ENCODE measurements at places on chromosomes 12 and 14.

GRCh38 chr14:61561104-61561503 is 134.2 kb upstream of the HIF1A start:
- peaks cover 48% of the 10 kb centered on the region for H3K4me1 ChIP-seq
- H3K27me3 ChIP-seq, result no peaks in the 10 kb centered on the region
- DNase-seq, result no peak

GRCh38 chr14:43692706-43693105 is 814.4 kb downstream of the FSCB start:
- H3K36me3 ChIP-seq, result no peaks in the 10 kb centered on the region
- no peaks in the 10 kb centered on the region for H3K27me3 ChIP-seq
- peak; percentile 3 for DNase-seq
- H3K4me3 ChIP-seq, result no peak overlapping the region
- H3K27ac ChIP-seq, result no peak overlapping the region

DNA sequence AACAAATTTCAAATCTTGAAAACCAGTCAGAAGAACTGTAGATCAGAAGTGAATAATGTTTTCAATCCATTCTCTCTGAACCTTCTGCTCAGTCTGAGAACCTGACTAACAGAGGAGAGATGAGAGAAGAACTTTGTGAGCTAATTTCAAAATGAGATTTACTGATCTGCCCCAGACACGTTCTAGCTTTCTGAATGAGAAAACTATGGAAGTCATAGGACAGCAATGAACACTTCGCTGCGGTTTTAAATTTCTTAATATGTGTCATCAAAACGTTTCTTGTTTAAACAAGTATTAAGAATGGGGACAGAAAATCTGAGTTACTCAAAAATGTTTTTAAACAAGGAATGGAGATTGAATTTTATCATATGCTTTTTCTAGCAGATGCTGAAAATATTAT is 66.6 kb upstream of the FAR2 start:
- H3K27me3 ChIP-seq, result no peaks in the 10 kb centered on the region
- H3K36me3 ChIP-seq, result no peaks in the 10 kb centered on the region
- DNase-seq, result no peak
- no peak overlapping the region for H3K4me3 ChIP-seq
- no peaks in the 10 kb centered on the region for H3K4me1 ChIP-seq

DNA sequence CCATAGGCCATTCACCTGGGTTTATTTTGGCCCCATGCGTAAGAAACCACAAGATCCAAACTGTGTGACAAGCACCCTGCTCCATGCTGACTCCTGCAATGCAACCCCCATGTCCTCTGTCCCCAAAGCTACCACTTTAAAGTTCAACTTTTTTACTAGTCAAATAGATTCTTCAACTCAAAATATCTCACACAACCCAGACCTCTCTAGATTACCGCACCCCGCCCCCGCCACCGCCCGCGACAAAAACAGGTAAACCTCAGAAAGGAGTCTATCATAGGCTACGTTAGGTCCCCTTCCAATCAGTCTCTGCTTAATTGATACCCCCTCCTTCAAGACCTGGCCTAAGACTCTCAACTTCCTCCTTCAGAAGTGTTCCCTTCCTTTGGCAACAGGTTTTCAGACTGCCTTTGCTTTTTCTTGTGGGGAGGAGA is 2.2 kb downstream of the ZFP36L1 start:
- peak overlapping the region; percentile 100 for H3K4me3 ChIP-seq
- peak; percentile 44 for DNase-seq
- peaks cover 54% of the 10 kb centered on the region for H3K36me3 ChIP-seq
- peak overlapping the region; percentile 100 for H3K27ac ChIP-seq
- H3K27me3 ChIP-seq, result no peaks in the 10 kb centered on the region
- H3K4me1 ChIP-seq, result peaks cover 33% of the 10 kb centered on the region

GRCh38 chr12:129830796-129831195 is 73.0 kb downstream of the TMEM132D start:
- H3K36me3 ChIP-seq, result no peaks in the 10 kb centered on the region
- H3K4me1 ChIP-seq, result no peaks in the 10 kb centered on the region
- H3K27ac ChIP-seq, result no peak overlapping the region
- H3K27me3 ChIP-seq, result peaks cover 3% of the 10 kb centered on the region
- DNase-seq, result peak; percentile 6

- H3K36me3 ChIP-seq, result no peaks in the 10 kb centered on the region
- H3K4me3 ChIP-seq, result no peak overlapping the region
- H3K27ac ChIP-seq, result no peak overlapping the region
- H3K4me1 ChIP-seq, result no peaks in the 10 kb centered on the region
Observed at GRCh38 chr12:128258866-128259555, 8.0 kb upstream of the TMEM132C start.

GRCh38 chr14:30681752-30682355 is 59.7 kb downstream of the SCFD1 start:
- no peak overlapping the region for H3K4me3 ChIP-seq
- H3K27ac ChIP-seq, result no peak overlapping the region
- H3K4me1 ChIP-seq, result no peaks in the 10 kb centered on the region
- DNase-seq, result no peak
- peaks cover 18% of the 10 kb centered on the region for H3K36me3 ChIP-seq
- H3K27me3 ChIP-seq, result no peaks in the 10 kb centered on the region

DNA sequence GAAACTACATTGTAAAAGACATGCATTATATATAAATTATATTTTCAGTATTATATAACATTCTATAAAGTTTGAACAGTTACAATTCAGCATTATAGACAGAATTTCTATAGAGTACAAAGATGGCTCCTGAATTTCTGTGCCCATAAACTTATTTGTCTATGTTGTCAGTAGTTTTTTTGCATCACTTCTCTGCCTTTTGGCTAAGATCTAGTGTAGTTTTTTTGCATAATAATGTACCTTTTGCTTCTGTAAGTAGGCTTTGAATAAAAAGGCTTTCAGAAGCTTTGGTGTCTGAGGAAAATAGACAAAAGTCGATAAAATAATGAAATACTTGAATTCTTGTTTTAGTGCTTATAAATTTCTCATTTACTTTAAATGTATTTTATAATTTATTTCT is 11.1 kb downstream of the DNAL1 start:
- peaks cover 10% of the 10 kb centered on the region for H3K36me3 ChIP-seq
- H3K4me3 ChIP-seq, result no peak overlapping the region
- no peak for DNase-seq
- no peak overlapping the region for H3K27ac ChIP-seq

DNA sequence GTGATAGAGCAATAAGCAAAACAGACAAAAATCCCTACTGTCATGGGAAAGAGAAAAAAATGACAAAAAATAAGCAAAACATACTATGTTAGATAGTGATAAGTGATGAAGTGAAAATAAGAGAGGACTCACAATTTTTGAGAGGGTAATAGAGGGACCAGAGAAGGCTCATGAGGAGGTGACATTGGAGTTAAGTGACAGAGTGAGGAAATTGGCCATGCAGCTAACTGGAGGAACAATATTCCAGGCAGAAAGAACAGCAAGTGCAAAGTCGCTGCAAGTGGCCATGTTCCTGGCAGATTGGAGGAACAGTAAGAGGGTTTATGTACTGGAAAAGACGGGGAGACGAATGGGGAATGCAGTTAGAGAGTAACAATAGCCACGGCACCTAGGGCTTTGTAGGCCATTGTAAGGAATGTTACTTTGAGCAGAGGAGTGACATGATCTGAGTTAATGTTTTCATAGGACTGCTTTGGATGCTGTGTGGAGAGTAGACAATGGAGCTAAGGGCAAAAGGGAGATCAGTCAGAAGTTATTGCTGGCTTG is 1.4 kb upstream of the SAV1 start:
- H3K36me3 ChIP-seq, result no peaks in the 10 kb centered on the region
- H3K27me3 ChIP-seq, result no peaks in the 10 kb centered on the region
- no peak overlapping the region for H3K27ac ChIP-seq
- no peaks in the 10 kb centered on the region for H3K4me1 ChIP-seq

- DNase-seq, result no peak
- H3K27ac ChIP-seq, result no peak overlapping the region
Observed at GRCh38 chr12:95774311-95775045, 16.1 kb downstream of the NTN4 start.

DNA sequence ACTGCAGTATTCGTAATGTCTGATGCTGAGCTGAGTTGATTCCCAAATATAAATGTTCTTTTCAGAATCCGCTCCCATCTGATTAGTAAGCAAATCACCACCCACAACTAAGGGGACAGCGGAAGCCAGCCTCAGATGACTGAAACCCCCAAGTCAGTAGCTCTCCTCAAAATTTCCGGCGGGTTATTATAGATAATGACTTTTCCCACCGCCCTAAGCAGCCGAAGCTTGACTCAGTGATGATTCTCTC is 469 bp upstream of the LRFN5 start:
- DNase-seq, result no peak
- peaks cover 14% of the 10 kb centered on the region for H3K4me1 ChIP-seq
- no peaks in the 10 kb centered on the region for H3K36me3 ChIP-seq
- peak overlapping the region; percentile 63 for H3K4me3 ChIP-seq

Measured in muscle of leg (tissue), 16 donors.